Glomerular endothelial cell (primary cell): ENCODE measurements at places on chromosomes 2 and 18. TPM values are rescaled to one million over a fixed set of nuclear protein-coding genes. Genes with fewer than 3 reads are reported as not detected.

DNA sequence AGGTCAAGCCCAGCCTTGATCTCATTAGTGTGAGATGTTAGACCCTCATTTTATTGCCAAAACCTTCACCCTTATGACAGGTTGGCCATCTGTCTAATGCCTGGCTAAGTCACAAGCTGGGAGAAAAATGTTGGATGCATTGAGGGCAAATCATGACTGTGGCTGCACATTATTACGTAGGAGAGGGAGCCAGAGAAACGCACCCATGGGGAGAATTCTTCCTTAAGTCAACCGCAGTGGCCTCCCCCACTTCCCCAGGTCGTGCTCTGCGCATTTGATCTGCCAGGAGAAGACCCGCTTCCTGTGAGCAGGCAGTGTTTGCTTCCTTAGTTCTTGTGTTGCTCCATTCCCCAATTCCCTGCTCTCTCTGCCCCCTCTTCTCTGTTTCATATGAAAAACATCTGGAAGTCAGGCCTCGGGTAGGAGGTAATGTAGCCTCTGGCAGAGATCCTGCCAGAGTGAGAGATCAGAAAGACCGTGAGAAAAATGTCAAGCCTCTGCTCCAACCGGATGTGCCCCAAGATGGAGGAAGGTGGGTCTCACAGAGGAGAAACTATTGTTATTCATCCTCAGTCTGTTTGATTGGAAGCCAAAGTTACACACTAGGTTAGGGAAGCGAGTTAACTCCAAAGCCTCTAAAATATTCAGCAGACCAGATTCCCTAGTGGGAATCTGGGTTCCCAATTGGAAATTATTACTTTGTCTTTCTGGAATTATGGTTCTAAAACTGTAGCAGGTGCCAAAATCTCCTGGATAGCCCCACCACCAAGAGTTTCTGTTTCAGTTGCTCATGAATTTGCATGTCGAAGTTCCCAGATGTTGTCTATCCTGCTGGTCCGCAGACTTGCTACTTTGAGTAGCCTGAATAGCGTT, 144.3 kb upstream of the PELI1 start:
- DNase-seq: no peak

DNA sequence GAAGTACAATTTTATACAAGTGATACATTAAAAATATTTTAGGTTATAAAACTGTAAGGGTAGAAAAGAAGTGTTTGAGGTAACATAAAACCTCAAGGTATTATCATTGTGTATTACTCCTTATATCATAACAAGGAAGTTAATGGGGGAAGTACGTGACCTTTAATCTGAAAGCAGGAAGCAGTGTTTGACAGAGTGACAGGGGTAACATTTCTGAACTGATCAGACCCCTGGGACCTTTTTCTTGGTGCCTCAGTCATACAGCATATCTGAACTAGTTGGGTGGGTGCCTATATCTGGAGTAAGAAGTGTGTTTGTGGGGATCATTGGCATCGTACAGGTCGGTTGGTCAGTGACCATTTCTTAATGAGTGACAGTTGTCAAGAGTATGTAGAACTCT, 43.0 kb downstream of the MALT1 start:
- DNase-seq: no peak

DNA sequence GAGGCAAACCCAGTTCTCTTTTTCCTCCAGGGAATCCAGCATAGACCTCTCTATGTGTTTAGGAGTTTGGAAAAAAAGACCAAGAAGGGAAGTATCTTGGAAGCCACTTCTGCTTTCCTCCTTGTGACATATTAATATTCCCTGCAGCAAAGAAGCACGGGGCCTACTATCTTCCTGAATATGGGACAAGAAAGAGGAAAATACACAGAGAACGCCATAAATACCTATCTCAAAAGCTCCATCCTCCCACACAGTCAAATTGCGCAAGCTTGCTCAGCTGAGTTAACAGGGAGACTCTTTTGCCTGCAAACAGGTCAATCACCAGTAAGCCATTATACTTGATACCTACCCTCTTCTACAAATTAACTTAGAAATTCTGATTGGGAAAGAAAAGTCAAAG, 16.7 kb upstream of the RAPH1 start:
- no peak for DNase-seq

DNA sequence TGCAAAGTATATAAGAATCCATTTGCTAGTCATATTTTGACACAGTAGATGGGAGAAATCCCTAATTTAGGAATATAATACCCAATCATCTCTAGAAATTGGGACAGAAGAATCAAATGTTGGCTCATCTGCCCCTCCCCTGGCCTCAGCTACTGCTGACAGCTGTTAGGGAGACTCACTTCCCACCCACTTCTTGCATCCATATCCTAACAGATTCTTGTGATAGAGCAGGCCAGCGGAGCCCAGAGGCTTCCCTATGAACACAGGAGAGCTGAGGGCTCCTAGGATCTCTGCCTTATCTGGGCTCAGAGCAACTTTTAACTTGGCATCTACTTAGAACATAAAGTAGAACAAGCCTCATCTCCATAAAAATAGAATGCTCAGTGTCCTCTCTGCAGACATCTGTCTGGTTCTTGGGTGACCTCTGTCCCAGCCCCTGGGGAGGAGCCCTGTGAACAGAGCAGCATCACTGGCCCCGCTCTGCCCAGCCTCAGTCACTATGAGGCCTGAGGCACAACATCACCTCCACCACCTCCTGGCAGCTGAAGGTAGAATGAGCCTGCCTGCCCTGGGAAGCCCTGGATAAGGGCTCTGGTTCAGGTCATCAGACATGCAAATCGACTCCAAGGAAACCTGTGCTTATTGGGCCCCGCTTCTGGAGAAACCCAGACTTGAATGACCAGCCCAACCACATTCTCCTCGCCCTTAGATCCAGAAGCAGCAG, 229.7 kb downstream of the ANKRD36B start:
- DNase-seq: no peak

Gene CIB4
- total RNA-seq: not detected in 2 replicates

Gene TACR1
- not detected in 2 replicates for total RNA-seq

- no peak for DNase-seq
Measured at GRCh38 chr2:17252258-17252657, 266.0 kb downstream of the RAD51AP2 start.

DNA sequence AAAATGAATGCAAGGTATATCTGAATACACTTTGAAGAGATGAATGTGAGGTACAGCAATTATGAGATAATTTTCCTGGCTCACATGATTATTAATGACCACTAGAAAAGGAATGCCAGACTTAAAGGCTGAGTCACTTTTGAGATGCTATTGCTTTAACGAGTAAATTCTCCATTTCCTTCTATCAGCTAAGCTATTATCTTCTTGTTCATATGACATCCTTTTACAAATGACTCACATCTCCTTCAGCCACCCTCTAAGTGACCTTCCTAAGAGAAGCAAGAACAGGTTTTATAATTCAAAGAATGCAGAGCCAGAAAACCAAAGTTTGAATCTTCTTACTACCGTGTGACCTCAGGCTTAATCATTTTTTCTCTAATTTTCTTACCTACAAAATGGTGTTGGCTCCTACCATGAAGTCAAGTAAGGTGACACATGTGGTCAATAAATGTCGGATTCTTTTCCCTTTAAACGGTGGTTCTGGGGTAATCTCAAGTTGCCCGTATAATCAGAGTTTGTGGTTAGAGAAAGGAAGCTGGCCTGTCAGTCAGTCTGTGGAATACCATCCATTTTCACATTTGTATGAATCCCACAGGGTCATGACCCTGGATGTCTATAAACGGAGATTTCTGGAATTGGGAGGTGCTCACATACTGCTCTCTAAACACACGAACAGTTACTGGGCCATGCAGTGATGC, 184.0 kb upstream of the PID1 start:
- no peak for DNase-seq

Gene POTEF
- total RNA-seq: 0.06 TPM in 1 of 2 replicates, not detected in the other

Gene SLC19A3
- not detected in 2 replicates for total RNA-seq

- no peak for DNase-seq
Measured at GRCh38 chr2:199819746-199820145, 31.2 kb downstream of the FTCDNL1 start.

GRCh38 chr2:188884517-188884916, 89.7 kb upstream of the COL3A1 start:
- DNase-seq: no peak

Gene NYAP2
- total RNA-seq: not detected in 2 replicates
